Hypothalamus (tissue), 51 donors: ENCODE measurements at places on chromosomes 3 and 15.

DNA sequence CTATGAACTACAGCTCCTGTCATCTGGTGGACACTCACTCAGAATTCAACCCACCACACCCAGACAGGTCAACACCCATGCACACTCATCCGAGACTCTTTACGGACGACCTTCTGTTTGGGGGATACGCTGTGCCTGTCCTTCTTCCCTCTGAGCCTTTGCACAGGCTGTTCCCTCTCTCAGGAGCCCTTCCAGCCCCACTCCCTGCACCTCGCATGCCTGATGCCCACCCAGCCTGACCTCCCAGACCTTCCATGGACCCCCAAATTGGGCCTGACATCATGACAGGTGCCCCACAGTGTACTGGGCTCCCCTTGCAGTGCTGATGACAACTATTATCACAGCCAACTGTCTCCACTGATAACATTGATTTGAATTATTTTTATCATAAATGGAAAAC lies 135.8 kb downstream of the NSMCE3 start:
- DNase-seq: no peak

DNA sequence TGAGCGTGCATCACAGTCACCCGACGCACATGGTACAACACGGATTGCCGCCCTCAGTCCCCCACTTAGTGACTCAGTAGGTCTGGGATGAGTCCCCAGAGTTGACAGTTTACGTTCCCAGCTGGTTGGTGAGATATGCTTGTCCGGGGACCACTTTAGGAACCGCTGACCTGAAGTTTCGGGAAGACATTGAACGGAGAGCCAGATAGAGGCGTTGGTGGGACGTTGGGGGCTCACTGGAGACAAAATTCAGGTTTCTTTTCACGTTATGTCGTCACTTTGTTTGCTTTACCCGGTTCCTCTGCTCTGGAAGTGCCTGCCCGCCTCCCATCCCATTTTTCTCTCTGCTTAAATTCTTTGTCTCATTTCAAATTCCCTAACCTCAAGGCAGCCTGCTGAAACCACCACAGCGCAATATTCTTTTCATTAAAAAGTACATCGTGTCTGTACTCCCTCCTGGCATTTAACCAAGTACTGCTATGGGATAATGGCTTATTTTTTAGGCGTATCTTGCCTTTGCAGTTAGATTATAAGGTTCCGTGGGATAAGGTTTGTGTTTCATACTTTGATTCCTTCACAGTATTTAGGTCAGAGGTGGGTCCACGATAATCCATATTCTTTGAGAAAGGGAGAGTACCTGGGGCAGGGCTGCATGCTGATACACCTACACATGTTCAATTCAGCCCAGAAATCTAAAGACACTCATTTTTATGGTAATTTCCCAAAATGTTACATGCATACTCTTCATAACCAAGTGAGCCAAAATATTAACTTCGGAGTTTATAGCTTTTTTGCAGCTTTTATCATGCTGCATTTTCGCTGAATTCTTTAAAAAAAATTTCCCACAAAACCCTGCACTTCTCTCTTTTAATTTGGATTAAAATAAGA lies 921 bp downstream of the LMLN start:
- DNase-seq: no peak

DNA sequence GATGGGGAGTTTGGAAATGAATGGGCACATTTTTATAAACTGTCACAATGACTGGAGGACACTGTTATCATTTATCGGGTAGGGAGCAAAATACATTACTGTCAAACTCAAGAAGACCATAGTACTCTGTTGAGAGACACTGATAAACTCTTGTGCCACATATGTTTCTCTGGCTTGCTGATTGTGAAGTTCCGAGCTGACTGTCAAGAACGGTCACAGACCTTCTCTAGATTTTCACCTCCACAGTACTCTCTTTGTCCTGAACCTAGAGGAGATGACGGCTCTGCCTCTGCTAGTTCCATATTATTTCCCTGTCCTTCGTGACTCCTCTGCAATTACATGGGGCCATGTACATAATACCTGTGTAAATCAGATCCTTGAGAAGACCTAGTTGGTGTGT lies 451.9 kb downstream of the LPP start:
- no peak for DNase-seq

- no peak for DNase-seq
Measured at GRCh38 chr15:95304151-95304946, 1026.2 kb upstream of the NR2F2 start.

DNA sequence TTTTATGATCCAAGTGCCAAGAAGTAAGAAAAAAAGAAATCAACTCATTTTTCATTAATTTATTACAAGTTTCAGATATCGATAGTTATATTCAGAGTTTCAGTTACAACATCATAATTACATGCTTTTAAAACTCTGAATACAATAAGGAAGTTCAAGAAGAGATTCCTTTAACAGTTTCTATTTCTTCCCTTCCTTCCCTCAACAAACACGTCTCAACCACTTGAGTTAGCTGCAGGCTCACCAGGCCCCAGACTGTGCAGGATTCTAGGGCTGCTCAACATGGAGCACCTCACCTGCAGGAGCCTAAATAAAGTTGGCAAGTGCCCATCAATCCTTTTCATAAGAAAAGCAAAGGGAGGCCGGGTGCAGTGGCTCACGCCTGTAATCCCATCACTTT lies 79.2 kb upstream of the FNDC3B start:
- DNase-seq: no peak

- peak; percentile 55 for DNase-seq
Measured at GRCh38 chr3:23916152-23916885, 471 bp downstream of the NKIRAS1 start.

- DNase-seq: no peak
Measured at GRCh38 chr3:94716326-94717018, 653.6 kb downstream of the NSUN3 start.

DNA sequence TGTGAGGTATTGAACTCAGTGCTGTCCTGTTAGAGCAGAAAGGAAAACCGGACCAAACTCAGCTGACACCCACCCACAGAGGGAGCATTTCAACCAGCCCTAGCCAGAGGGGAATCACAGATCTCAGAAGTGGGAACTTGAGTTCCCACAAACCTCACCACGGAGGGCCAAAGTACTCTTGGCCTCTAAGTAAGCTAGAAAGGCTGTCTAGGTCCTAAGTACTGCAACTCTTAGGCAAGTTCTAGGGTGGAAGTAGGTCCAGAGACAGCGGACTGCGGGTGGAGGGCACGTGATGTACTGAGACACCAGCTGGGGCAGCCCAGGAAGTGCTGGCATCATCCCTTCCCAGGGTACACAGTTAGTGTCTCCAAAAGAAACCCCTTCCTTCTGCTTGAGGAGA lies 34.1 kb downstream of the EOMES start:
- no peak for DNase-seq

GRCh38 chr3:186411994-186412393 lies 50.0 kb upstream of the DGKG start:
- no peak for DNase-seq

GRCh38 chr15:76200083-76200465 lies 111.2 kb downstream of the ETFA start:
- DNase-seq: no peak

- no peak for DNase-seq
Measured at GRCh38 chr15:55661428-55661827, 73.3 kb upstream of the PYGO1 start.

DNA sequence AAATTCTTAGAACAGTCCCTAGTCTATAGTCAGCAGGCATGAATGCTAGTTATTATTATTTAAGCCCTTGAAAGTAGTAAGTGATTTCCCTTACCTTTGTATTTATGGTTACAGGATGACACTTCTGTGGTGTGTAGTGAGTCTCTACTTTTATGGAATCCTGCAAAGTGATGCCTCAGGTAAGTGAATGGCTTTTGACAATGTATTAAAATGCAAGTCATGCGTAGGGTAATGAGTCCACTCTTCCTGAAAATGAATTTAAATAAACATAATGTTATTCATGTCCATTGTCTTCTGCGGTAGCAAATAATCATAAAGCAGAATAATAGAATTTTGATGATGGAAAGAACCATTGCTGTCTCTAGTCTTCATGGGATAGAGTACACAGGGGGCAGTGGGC lies 50.3 kb downstream of the IL1RAP start:
- no peak for DNase-seq

- DNase-seq: no peak
Measured at GRCh38 chr3:11362600-11362999, 90.4 kb downstream of the ATG7 start.

GRCh38 chr3:42190701-42191442 lies 75.1 kb downstream of the CCK start:
- no peak for DNase-seq

GRCh38 chr3:38992117-38992760 lies 59.5 kb downstream of the SCN11A start:
- no peak for DNase-seq

- DNase-seq: peak; percentile 12
Measured at GRCh38 chr3:151347432-151347831, 18.1 kb upstream of the P2RY13 start.

- DNase-seq: no peak
Measured at GRCh38 chr15:62482785-62483429, 317.8 kb upstream of the C2CD4B start.

GRCh38 chr15:73897441-73898261 lies 24.3 kb downstream of the TBC1D21 start:
- no peak for DNase-seq

DNA sequence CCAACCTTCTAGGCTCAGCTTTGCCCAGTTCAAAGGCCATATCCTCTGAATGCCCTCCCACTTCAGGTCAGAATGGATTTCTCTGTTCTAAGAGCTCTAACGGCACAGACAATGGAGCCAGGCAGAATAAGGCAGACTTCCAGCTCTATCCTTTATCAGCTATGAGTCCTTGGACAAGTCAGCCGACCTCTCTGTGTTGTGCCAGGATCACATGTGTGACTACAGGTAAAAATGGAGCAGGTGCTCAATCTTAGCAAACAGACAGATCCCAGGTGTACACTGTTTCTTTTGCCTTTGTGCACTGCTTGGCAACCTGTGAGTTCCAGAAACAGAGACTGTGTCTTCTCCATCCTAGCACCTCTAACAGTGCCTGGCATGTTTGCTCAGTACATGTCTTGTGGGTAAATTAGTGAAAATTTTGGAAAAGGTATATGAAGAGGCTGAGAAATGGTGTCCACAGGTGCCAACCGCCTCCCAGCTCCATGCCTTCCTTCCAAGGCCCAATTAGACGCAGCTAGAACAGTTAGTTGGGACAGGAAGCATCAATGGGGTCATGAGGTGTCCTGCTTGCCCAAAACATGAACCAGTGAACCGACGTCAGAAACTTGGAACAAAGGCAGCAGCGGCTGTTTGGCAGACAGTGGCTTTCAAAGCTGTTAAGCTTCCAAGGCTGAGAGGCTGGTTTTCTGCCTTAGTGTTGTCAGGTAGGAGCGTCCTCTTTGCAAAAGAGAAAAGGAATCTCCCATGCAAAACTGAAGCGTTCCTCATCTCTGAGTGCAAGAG lies 28.7 kb downstream of the TLE3 start:
- no peak for DNase-seq

- DNase-seq: no peak
Measured at GRCh38 chr15:79221696-79222095, 60.8 kb upstream of the ANKRD34C start.

- no peak for DNase-seq
Measured at GRCh38 chr3:128149650-128150049, 3.6 kb upstream of the EEFSEC start.

DNA sequence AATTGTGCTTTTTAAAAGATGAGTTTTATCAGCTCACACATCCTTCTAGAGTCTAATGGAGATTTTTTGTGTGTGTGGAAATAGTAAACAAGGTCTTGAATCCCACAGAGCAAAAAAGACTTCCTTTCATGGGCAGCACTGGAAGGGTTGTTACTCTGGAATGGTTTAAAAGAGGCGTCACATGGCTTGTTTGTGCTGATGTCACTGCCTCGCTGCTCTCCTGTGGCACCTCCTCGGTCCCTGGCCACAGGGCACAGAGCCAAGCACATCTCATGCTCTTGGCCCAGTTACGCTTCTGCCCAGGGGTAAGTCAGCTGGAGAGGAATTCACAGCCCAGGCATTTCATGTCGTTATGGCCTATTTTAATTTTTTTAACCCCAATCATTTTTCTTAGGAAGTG lies 53.2 kb downstream of the PGPEP1L start:
- peak; percentile 84 for DNase-seq

DNA sequence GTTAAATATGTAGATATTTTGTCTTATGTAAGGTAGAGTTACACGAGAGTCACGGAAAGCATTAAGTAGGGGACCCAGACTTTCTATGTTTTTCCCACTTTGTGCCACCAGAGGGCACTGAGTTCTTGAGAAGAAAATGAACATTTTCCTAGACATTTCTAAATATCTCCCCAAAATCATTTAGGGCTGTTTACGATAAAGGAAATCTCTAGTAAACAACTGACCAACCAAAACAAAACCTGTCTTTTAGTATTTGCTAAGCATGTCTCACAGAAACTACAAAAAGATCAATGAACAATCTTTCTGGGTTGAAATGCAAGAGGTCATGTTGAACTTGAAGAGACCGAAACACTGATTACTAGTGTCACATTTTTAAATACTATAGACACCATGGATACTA lies 16.1 kb downstream of the POU1F1 start:
- no peak for DNase-seq

- DNase-seq: no peak
Measured at GRCh38 chr15:91118817-91119590, 18.9 kb downstream of the SV2B start.

GRCh38 chr3:155908086-155908485 lies 37.6 kb downstream of the GMPS start:
- no peak for DNase-seq

- DNase-seq: no peak
Measured at GRCh38 chr3:152459118-152459515, 190.4 kb downstream of the MBNL1 start.

GRCh38 chr15:88954431-88955277 lies 41.5 kb upstream of the MFGE8 start:
- DNase-seq: peak; percentile 60

DNA sequence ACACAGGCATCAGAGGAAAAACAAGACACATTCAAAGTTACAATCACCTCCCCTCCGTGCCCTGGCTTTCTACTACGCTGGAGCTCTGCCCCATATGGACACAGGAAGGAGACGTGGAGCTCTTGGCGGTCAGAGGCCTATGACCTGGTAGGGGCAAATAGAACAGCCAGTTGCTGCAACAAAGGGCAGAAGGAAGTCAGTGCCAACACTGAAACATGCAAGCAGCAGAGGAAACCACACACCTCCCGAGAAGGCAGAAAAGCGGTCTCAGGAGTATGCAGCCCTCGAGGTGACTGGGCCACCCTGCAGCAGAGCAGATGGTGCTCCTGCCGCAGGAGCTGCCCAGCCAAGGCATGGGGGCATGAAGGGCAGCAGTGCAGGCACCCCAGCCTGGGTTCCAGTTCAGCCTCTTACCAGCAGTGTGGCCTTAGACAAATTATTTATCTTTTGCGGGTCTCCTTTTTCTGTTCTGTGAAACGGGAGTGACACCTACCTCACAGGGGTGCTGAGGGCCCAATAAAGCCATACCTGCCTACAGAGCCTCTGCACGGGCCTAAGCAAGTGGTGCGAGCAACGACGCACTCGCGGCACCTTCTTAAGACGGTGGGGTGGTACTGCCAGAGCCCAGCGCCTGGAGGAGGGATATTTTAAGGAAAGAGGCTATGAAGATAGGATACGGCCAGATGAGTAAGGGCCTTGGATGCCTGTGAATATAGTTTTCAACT lies 8.6 kb downstream of the ZXDC start:
- no peak for DNase-seq
